RWPE2 (cell line): ENCODE measurements at places on chromosomes 6 and 20.

GRCh38 chr20:33251496-33251895 is 15.7 kb downstream of the BPIFA1 start:
- peak; percentile 11 for DNase-seq

DNA sequence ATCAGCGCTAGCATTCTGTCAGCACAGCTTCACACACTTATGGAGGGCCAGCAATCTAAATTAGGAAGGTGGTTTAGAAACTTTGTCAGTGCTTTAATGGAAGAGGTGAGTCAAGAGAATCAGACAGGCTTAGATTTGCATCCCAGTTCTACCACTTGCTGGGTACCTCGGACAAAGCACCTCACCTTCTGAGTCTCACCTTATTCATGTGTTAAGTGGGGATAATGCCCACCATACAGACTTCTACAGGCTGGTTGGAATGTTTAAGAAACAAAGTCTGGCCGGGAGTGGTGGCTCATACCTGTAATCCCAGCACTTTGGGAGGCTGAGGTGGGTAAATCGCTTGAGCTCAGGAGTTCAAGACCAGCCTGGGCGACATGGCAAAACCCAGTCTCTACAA is 12.2 kb upstream of the STK35 start:
- no peak for DNase-seq

- DNase-seq: peak; percentile 49
These were observed 31.2 kb downstream of the TGM2 start for GRCh38 chr20:38133680-38134426.

DNA sequence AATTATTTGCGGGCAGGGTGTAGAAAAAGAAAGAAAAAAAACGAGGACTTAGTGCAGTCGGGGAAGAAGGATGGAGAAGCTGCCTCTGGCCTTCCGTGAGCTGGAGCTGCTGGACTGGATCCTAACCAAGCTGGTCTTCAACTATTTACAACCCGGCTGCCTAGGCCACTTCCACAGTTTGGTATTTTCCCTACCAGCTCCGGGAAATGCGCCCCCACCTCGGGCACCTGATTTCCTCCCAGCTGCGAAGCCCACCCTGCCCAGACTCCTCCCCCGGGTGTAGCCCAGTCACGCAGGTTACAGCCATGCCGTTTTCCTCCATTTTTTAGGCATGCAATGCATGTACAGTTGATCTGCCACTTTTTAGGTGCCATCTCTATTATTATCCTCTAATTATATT is 21.2 kb downstream of the THEMIS start:
- peak; percentile 30 for DNase-seq

DNA sequence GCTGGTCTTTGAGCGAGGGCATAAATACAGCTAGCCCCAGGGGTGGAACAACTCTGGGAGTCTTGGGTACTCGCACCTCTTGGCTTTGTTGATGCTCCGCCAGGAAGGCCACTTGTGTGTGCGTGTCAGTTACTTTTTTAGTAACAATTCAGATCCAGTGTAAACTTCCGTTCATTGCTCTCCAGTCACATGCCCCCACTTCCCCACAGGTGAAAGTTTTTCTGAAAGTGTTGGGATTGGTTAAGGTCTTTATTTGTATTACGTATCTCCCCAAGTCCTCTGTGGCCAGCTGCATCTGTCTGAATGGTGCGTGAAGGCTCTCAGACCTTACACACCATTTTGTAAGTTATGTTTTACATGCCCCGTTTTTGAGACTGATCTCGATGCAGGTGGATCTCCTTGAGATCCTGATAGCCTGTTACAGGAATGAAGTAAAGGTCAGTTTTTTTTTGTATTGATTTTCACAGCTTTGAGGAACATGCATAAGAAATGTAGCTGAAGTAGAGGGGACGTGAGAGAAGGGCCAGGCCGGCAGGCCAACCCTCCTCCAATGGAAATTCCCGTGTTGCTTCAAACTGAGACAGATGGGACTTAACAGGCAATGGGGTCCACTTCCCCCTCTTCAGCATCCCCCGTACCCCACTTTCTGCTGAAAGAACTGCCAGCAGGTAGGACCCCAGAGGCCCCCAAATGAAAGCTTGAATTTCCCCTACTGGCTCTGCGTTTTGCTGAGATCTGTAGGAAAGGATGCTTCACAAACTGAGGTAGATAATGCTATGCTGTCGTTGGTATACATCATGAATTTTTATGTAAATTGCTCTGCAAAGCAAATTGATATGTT is 19.2 kb downstream of the IRF4 start:
- DNase-seq: no peak

- DNase-seq: peak; percentile 37
These were observed 170.5 kb upstream of the CST7 start for GRCh38 chr20:24778585-24779031.

- no peak for DNase-seq
These were observed 39.1 kb downstream of the ADGRF5 start for GRCh38 chr6:46882645-46883044.

- peak; percentile 81 for DNase-seq
These were observed at the start of gene GNMT for GRCh38 chr6:42960243-42961019. Gene GNMT, plus strand, starts transcription at chr6:42960754. Its CDS starts 14 bp downstream, at chr6:42960768.

DNA sequence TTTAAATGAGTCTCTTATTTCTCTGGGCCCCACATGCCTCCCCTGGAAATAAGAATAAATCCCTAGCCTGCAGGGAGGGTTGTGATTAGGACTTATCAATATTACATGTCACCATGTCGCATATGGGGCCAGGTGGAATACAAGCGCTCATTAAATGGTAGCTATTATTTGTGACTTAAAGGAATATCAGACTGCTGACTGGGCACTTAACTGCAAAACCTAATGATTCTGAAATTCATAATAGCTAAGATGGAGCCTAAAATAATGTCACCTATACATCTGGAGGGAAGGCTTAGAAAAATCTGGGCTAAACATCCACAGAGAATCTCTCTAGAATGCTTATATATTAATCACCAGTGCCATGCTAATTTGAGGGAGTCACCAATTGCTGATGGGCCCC is 106.5 kb downstream of the LRFN2 start:
- no peak for DNase-seq

DNA sequence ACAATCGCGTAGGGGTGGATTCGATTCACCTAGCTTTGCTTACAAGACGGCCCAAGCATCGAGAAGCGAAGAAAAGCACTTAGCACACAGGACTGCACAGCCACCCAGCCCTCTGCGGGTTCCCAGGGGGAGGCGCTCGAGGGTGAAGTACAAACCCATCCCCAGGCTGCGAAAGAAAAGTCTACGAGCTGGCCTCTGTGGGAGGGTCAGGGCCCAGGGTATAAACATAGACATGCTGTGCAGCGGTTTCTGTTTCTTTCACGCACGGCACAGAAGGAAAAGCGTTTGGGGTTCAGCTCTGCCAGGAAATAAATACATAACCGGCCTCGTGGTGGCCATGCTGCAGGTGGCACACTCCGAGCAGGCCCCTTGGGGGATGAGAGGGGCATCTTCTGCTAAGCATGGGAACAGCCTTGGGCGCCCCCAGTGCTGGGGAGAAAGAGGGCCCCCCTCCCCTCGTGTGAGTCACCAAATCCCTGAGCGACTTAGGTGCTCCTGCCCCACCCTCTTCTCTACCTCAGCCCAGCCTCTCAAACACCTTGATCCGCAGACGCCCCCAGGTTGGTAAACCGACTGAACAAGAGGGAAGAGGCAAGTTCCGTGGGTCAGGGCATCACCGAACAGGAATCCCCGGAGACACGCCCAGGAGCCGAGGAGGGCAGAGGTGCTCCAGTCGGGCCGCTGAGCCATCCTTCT is 91.6 kb upstream of the RIPOR2 start:
- DNase-seq: no peak

DNA sequence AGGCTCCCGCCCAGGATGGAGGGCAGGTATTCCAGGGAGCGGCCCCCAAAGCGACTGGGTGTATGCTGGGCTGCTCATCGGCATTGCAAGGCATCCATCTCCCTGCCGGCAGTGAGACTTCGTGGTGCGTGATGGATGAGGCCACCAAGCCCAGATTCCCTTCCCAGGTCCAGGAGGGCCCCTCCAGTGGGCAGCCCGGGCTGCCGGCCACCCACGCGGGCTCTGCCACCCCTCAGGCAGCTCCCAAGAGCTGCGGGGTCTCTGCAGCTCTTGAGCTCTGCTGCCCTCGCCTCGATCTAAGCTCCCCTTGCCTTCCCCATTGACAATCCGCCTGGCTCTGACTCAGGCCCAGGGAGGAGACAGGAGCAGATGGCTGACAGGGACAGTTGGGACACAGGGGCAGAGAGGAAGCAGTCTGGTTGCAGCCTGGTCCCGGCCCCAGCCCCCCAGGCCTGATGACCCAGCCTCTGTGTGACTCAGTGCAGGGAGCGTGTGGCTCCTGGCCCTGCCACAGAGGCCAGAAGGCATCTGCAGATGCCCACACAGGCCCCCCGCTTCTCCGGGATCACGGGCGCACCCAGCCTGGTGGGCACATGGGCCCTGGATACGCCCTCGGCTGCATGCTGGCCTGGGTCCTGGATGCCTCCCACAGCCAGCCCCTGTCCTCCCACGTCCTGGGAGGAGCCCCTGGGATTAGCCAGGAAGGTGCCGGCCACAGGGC is 33.0 kb downstream of the SLCO4A1 start:
- DNase-seq: no peak

DNA sequence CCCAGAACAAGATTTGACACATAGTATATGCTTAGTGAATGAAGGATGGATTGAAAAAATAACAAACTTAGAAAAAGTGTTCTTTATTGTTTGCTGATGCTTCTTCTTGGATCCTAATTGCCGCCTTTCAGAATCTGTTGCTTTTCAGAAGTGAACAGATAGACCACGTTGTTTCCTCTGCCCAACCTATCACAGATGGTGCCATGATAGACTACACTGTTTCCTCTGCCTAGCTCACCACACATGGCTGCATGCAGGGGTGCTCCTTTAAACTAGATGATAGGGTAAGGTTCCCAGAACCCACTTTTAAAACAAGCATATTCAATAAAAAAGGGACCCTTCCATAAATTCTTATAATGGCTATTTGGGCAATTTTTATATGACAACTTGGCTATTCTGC is 4.6 kb upstream of the RGS17 start:
- no peak for DNase-seq

GRCh38 chr20:22586645-22587310 is 2.4 kb upstream of the FOXA2 start:
- DNase-seq: no peak

DNA sequence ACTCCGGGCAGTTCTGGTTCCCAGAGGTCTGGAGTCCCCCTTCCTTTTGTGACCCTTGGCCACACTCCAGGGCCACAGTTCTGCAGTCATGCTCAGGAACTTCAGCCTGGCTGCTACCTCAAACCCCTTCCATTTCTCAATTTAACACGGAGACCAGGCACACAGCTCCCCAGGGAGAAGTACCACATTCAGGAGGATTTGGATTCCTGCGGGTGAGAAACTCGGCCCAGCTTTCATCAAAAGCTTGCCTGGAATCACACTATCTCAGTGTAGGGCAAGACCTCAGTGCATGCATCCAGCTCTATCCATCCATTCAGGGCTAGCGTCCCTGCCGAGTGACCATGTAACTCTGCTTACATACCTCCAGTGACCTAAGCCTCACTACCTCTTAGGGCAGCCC is 16.8 kb upstream of the IP6K3 start:
- DNase-seq: no peak

DNA sequence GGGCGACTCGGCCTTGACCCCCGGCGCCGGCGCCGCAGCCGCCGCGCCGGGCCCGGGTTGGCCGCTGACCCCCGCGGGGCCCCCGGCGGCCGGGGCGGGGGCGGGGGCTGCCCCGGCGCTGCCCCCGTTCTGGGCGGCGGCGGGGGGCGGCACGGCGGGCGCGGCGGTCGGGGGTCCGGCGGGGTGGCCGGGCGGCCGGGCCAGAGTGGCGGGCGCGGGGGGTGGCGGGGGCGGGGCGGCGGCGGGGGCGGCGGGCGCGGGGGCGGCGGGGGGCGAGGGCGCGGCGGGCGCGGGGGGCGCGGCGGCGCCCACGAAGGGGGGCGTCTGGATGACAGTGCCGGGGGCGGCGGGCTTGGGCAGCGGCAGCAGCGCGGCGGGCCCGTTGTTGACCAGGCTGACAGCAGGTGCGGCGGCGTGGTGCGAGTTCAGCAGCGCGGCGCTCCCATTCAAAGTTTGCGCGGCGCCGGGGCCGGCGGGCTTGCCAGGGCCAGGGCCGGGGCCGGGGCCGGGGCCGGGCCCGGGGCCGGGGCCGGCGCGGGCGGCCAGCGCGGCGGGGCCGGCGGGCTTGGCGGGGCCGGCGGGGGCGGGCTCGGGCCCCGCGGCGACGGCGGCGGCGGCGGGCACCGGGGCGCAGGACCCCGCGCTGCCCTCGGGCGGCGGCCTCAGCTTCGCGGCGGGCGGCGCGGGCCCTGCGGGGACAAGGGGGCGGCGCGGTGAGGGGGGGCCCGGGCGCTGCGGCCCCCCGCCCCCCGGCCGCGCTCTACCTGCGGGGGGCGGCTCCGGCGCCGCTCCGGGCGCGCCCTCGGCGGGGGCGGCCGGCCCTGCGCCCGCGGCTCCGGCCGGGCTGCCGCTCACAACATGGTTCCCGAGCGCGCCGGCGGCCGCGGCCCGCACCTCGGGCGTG is 659 bp downstream of the TAF4 start:
- peak; percentile 78 for DNase-seq

- DNase-seq: no peak
These were observed 42.1 kb downstream of the CYB5R4 start for GRCh38 chr6:83901624-83902023.

GRCh38 chr6:115594891-115595290 is 465.8 kb downstream of the FRK start:
- no peak for DNase-seq

- peak; percentile 84 for DNase-seq
These were observed 16.1 kb downstream of the COL9A3 start for GRCh38 chr20:62832951-62833391.

DNA sequence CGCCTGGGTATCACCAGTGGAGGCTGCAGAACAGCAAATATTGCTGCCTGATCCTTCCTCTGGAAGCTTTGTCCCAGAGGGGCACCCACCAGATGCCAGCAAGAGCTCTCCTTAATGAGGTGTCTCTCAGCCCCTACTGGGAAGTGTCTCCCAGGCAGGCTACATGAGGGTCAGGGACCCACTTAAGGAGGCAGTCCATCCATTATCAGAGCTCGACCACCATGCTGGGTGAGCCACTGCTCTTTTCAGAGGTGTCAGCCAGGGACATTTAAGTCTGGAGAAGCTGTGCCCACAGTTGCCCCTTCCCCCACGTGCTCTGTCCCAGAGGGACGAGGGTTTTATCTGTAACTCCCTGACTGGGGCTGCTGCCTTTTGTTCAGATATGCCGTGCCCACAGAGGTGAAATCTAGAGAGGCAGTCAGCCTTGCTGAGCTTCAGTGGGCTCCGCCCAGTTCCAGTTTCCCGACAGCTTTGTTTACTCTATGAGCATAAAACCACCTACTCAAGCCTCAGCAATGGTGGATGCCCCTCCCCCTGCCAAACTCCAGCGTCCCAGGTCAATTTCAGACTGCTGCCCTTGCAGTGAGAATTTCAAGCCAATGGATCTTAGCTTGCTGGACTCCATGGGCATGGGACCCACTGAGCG is 25.9 kb upstream of the AIG1 start:
- no peak for DNase-seq

- no peak for DNase-seq
These were observed 128.2 kb upstream of the PTPN1 start for GRCh38 chr20:50381771-50382593.

- DNase-seq: no peak
These were observed at the start of gene MCHR2 for GRCh38 chr6:99993533-99994251. Gene MCHR2, minus strand, starts transcription at chr6:99994223. Its CDS starts 38,076 bp downstream, at chr6:99956147.

- no peak for DNase-seq
These were observed 172.5 kb downstream of the FOXA2 start for GRCh38 chr20:22411627-22412450.

GRCh38 chr6:105981002-105981887 is 104.9 kb upstream of the PRDM1 start:
- no peak for DNase-seq
